ENCODE measurements at places on chromosomes 1 and 21.

GRCh38 chr1:221886743-221887414 is 145.0 kb upstream of the DUSP10 start:
- no peak for DNase-seq

GRCh38 chr1:85624361-85624760 is 43.8 kb downstream of the CCN1 start:
- no peak for DNase-seq

GRCh38 chr1:56827711-56828110 is 8.5 kb upstream of the FYB2 start:
- DNase-seq = no peak

DNA sequence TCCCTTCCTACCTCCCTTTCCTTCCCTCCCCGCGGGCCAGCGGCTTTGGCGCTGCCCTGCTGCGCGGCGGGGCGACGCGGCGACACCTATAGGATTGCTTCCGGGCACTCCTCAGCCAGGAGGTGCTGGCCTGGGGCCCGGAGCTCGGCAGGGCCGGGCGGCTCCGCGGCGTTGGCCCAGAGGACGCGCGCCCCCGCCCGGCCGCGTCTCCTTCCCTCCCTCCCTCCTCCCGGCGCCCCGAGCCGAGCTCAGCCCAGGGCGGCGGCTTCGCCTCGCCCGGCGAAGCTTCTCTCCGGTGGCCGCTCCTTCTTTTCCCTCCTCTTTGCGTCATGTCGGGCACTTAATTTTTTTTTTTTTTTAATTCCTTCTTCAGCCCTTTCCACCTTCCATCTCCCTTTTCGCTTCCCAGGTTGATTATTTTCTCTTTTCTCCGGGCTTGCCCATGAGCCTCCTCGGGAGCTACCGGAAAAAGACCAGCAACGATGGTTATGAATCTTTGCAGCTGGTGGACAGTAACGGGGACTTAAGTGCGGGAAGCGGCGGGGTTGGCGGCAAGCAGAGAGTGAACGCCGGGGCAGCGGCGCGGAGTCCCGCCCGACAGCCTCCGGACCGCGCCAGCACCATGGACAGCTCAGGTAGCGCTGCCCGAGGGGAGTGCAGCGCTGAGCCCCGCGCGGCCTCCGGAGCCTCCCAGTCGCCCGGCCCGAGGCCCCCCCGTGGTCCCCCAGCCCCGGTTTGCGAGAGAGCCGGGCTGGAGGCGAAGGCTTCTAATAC is at the start of gene DNAJC6:
Gene DNAJC6 (plus strand): TSS at position 240 of the 774 bp plus-strand sequence. CDS start 203 bp downstream, at position 443.
- DNase-seq = peak; percentile 75

- DNase-seq = no peak
Measured at GRCh38 chr1:29450591-29450990, 214.3 kb downstream of the PTPRU start.

DNA sequence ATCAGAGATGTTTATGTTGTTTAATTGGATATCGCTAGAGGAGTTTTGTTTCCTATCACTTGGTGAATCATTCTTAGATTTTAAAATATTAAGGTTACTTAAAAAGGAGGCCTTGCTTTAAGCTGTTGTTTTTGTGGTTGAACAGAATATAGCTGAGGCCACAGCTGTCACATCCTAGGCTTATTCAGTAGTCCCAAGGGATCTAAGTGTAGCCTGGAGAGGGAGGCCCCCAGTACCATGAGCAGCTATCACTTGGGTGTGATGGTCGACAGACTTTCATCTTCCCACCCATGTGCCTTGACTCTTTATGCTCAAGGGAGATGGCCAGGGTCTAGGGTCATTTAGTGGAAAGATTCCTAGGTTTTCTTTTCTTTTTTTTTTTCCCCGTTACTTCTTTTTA is 278.7 kb downstream of the HHAT start:
- DNase-seq = no peak

DNA sequence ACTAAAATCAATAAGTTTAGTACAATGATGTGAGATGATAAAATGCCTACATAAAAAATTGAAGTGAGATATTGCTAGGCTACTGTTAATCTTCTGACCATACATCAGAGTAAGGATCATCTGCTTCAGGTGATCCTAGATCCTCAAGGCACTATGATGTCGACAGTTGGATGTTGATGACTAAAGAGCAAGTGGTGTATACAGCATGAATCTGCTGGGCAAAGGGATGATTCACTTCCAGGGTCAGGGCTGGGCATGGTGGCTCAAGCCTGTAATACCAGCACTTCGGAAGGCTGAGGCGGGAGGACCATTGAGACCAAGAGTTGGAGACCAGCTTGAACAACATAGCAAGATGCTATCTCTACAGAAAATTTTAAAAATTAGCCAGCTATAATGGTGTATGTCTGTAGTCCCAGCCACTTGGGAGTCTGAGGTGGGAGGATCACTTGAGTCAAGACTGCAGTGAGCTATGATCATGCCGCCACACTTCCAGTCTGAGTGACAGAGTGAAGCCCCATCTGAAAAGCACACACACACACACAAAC is 24.6 kb downstream of the NUF2 start:
- no peak for DNase-seq

All from activated T-cell treated with anti-CD3 and anti-CD28 coated beads, Interleukin-2, amount 50 U/mL, for 48 hours (primary cell).